ENCODE measurements at places on chromosomes 4 and X. TPM values are rescaled to one million over a fixed set of nuclear protein-coding genes. Genes with fewer than 3 reads are reported as not detected.
A peak's percentile ranks its signal among the peaks of the same experiment; 100 is the strongest.

GRCh38 chrX:24133312-24133711 lies 16.2 kb upstream of the ZFX start:
- no peak for DNase-seq

DNA sequence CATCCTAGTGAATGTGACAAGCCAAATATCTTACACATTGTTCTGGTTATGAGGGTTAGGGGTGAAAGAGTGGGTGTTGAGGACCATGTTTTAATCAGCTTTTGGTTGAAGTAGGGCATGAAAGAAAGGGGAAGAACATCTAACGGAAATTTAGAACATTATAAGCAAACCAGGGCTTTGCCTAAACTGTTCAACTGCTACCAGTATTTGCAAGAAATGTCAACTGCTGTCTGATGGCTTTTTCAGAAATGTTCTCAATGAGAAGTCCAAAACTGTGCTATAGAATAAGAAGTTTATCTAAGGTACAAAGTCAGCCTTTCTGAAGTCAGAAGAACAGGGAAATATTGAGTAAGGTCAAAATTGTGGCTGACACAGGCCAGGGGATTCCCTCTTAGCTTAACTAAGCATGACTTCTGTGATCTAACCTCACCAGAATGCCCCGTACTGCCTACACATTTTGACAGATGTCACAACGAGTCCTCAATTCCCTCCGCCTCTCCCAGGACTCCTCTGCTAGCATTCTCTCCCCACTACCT lies 67.1 kb downstream of the DTHD1 start:
- no peak for DNase-seq

DNA sequence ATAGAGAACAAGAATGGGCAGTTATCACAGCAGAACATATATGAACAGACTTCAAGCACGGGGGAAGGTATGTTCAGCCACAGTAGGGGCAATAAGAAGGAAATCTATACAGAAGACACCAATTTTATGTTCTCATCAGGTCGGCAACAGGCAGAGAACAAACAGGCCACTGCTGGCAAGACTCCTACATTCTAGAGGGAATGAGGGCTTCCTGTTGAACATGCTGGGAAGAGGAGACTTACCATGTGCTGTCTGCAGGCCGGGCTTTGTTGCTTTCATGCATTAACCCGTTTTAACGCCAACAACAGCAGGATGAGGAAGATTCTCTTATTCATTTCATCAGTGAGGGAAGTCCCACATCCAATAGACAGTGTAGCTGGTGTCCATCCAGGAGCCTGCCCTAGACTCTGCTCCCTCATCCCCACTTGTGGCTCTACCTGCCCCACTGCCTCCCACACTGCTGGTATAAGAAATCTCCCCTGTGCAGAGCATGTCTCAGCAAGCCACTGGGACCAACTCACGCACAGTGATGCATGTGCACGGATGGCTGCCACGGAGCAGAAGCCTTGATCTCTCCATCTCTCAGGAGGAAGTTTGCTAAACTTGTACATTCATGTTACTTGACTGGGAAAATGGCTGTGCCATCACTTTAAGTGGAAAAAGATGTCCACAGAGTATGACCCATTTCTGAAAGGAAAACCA lies 84.5 kb downstream of the ACOX3 start:
- DNase-seq = no peak

VCX3B gene
- not detected for total RNA-seq

- DNase-seq = no peak
Measured at GRCh38 chr4:7202411-7202810, 10.1 kb downstream of the SORCS2 start.

OTUD6A gene
- not detected for total RNA-seq

DNA sequence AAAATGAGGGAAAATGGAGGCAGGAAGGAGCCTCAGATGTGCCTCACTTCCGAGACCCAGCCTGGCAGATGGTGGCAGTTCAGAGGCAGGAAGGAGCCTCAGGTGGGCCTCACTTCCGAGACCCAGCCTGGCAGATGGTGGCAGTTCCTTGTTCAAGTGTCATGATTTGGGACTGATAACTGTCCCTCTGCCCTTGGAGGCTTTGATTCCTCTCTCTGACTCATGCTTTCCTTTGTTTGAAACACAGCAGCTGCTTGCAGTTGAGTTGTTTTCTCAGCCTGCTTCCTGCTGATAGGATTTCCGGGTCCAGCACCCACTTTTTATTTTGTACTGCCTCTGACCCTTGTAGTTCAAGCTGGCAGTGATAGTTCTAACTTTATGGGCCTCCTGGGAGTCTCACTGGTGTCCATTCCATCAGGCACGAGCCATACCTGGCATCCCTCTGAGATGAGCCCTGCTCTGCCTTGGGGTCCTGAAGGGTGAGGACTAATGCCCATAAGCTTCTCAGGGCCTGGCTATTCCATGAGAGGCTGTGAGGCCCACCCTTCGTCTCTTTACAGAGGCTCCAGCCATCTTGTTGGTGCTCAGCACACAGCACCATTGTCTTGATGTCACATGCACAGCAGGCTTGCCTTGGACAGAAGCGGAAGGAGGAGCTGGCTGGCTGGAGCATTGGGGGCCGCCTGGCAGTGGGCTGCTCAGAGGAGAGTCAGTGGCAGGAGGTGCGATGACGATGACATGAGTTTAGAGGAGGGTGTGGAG lies 13.0 kb downstream of the RGS12 start:
- DNase-seq = no peak

- no peak for DNase-seq
Measured at GRCh38 chrX:39438603-39439602, 637.6 kb downstream of the MID1IP1 start.

GRCh38 chr4:48623182-48623780 lies 133.2 kb downstream of the ZAR1 start:
- no peak for DNase-seq

BRCC3 gene
- 16.7 TPM for total RNA-seq

DNA sequence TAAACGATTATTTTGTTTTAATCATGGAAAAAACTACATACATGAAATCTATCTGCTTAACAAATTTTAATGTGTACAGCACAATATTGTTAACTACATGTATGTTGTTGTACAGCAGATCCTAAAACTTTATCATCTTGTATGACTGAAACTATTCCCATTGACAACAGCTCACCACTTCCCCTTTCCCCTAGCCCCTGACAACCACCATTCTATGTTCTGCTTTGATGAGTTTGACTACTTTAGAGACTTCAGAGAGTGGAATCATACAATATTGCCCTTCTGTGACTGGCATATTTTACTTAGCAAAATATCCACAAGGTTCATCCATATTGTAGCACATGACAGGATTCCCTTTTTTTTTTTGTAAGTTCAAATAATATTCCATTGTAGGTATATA lies 185.9 kb downstream of the CFAP299 start:
- no peak for DNase-seq

DNA sequence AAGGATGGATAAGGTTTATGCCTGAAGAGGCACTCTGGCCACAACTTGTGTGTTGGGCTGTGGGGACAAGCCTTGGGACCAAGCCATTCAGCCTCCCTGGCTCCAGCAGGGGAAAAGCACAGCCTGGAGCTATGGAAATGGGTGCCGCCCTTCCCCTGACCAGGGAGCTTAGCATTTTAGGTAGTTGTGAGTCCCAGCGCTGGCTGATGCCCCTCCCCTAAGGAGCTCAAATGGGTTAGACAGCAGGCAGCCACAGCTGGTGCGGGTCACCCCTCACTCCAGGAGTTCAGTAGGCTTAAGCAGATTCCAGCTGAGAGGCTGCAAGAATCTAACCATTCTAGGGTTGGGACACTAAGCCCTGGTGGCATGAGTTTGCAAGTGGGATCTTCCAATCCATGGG lies 172.9 kb downstream of the KCNIP4 start:
- no peak for DNase-seq

- no peak for DNase-seq
Measured at GRCh38 chrX:71671043-71671780, 3.9 kb downstream of the LOC101059915 start.

KCND1 gene
- 0.57 TPM for total RNA-seq

DNA sequence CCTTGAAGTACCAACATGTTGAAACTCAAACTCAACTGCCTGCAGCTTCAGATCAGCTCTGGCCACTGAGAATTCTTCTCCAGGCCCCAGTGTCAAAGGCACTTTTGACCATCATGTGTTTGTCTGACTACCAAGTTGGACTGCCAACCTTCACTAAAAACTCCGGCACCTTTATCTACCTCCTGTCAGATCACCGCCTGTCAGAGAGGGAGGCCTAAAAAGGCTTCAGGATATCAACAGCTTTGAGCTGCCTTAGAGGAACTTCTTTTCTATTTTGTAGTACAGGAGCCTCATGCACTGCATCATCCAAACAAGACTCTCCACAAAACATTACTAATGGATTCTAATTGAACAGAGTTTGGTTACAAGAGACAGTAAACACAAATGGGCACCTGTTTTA lies 2.8 kb downstream of the ACSL1 start:
- DNase-seq = no peak

DNA sequence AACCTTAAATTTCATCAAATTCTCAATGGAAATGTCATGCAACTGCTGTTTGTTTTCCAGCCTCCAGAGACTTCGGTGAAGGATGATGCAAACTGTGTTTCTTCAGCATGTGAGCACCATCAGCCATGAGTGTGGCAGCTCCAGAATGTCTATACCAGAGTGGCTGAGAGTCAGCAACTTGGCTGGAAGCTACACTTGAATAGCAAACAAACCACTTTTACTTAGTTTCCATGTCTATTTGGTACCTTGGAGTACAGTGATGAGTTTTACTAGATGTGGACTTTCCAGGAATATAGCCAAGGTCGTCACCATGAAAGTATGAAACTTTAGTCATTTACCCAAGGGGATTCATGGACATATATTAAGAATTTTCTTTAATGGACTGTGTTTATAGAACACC lies 4.3 kb upstream of the IL21 start:
- no peak for DNase-seq

GRCh38 chr4:161564230-161564834 lies 599.5 kb downstream of the FSTL5 start:
- DNase-seq = no peak

GRCh38 chr4:87073199-87074120 lies 138.6 kb downstream of the AFF1 start:
- peak; percentile 1 for DNase-seq

DNA sequence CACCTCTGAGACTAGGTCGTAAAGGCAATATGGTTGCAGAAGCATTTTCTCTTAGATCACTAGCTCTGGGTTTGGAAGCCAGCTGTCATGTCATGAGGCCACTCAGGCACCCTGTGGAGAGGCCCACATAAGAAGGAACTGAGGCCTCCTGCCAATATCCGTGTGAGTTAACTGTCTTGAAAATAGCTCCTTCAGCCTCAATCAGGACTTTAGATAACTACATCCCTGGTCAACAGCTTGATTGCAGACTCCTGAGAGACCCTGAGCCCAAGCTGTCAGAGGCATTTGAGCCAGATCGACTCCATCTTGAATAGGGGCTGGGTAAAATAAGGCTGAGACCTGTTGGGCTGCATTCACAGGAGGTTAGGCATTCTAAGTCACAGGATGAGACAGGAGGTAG lies 15.1 kb upstream of the REPS2 start:
- DNase-seq = no peak

UGT2B17 gene
- total RNA-seq = not detected

RPA4 gene
- total RNA-seq = 1.6 TPM

PPP2R2C gene
- 26.9 TPM for total RNA-seq

GPC4 gene
- total RNA-seq = 4.4 TPM

FABP2 gene
- not detected for total RNA-seq

GRCh38 chrX:11758400-11759171 lies 549 bp downstream of the MSL3 start:
- peak; percentile 17 for DNase-seq

GRCh38 chr4:189850239-189850856 lies 90.3 kb upstream of the FRG1 start:
- DNase-seq = no peak

DNA sequence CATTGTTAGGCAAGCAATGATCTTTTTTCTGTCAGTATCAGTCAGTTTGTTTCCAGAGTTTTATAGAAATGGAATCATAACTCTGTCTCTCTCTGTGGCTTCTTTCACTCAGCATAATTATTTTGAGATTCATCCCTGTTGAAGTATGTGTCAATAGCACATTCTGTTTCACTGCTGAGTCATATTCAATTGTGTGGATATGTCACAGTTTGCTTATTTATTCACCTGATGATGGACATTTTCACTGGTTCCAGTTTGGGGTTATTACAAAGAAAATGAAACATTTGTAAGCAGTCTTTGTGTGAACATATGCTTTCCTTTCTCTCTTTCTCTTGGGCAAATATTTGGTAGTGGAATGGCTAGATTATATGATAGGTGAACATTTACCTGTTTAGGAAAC lies 10.2 kb upstream of the ZNF718 start:
- no peak for DNase-seq

GRCh38 chr4:8699479-8700145 lies 107.0 kb downstream of the CPZ start:
- DNase-seq = no peak

DNA sequence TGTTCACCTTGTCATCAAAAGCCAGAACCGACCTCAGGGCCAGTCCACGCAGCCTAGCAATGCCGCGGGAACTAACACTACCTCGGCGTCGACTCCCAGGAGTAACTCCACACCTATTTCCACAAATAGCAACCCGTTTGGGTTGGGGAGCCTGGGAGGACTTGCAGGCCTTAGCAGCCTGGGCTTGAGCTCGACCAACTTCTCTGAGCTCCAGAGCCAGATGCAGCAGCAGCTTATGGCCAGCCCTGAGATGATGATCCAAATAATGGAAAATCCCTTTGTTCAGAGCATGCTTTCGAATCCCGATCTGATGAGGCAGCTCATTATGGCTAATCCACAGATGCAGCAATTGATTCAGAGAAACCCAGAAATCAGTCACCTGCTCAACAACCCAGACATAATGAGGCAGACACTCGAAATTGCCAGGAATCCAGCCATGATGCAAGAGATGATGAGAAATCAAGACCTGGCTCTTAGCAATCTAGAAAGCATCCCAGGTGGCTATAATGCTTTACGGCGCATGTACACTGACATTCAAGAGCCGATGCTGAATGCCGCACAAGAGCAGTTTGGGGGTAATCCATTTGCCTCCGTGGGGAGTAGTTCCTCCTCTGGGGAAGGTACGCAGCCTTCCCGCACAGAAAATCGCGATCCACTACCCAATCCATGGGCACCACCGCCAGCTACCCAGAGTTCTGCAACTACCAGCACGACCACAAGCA lies 898 bp downstream of the UBQLN2 start:
- DNase-seq = no peak

DNA sequence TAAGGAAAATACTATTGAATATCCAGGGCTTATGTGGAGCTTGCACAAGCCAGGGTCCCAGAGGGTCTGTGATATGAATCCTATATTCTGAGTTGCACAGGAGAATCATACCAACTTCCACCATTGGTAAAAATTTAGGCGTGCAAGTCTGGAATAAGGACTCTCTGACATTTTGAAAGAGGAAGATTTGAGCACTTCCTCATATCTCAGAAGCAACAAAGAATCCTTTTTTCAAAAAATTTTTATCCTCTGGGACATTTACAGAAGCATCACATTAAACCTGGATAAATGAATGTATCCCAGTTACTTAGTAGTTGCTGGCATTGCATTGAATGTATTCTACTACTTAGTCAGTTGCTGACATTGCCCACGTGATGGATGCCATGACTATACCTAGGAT lies 24.2 kb upstream of the CAMK2D start:
- DNase-seq = no peak

GRCh38 chr4:100742045-100742444 lies 224.2 kb upstream of the EMCN start:
- no peak for DNase-seq
